CD8-positive, alpha-beta memory T cell (primary cell): ENCODE measurements at places on chromosomes 2 and 18.
A peak's percentile ranks its signal among the peaks of the same experiment; 100 is the strongest.

DNA sequence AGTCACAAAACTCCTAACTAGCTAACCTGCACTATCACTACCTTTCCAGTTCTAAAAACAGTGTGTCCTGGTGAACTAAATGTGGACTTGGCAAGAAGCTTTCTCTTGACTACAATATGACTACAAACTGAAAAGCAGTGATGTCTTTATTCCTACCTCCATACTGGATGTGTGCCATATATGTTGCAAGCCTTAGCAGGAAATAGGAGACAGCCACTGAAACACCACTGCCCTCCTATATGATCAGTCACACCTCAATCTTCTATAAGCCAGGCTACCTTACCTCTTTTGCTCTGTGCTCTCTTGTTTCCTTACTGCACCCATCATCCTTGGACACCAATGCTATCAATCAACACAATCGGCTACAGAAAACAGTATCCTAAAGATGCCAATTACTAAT, 34.1 kb downstream of the SS18 start:
- no peak for DNase-seq

DNA sequence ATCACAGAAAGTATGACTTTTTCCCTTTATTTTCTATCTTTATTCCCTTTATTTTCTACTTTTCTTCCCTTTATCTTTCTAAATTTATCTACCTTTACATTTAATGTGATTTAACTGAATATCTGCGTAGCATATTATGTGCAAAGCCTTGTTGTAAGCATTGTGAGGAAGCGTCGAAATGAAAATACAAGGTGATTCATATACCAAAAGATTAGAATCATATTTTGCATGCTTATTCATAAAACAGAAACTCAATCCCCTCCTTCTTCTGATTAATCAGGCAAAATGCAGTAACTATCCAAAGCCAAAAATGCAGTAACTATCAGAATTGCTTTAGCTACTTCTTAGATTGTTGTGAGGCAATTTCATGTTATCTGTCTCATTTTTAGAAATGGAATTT, 393.0 kb downstream of the CDH19 start:
- no peak for DNase-seq

DNA sequence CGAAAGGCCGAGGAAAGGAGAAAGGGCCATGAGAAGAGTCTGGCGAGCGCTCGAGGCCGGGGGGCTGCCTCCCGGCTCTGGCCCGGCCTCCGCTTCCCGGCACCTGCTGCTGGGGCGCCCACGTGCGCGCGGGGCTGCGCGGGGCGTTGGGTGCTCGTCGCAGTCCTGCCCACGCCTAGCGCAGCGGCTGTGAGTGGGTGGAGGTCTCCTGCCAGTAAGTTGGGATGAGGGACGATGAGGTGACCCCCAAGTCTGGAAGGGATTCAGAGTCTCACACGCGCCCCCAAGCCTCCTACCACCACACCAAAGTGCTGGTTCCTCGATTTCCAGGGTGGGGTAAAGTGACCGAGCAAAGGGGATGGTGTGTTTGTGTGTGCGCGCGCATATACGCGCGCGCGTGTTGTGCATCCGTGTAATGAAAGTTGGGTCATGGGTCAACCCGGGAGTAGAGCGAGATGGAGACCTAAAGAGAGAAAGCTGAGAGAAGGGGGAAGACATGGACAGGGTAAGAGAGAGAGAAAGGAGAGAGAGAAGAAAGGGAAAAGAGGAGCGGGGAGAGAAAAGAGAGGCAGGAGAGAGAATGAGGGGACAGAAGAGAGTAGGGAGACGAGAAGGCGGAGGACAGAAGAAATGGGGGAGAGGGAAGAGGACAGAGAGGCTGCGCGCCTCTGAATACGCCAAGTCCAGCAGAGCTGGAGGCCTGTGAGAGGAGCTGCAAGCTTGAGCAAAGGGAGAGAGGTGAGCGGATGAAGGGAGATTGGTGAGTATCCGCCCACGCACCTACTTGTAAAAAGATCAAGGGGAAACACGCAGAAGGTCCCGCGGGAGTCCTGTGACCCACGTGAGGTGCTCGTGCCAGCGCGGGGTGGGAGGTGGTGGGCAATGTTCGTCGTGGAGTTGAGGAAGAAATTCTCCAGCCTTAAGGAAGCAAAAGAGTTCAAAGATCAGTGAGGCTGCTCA, 1.7 kb upstream of the NETO1 start:
- DNase-seq, result no peak

- no peak for DNase-seq
Observed at GRCh38 chr2:159982270-159982669, 80.1 kb downstream of the PLA2R1 start.

DNA sequence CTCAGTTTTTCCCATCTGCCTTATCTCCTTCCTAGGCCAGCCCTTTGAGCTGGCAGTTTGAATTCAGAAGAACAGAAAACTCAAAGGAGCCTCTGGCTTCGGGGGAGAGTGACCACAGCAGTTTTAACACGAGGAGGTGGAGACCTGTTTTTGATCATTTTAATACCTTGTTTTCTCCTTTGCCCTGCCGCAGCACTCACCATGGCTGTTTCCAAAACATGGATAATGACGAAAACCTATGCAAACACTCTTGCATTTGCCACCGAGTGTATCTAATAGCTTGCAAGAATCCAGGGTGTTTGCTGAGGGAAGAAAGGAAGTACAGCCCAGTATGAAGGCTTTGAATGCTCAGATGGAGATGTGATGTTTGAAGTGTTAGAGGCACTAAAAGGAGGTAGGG, 167.1 kb downstream of the PRKCE start:
- DNase-seq, result no peak

DNA sequence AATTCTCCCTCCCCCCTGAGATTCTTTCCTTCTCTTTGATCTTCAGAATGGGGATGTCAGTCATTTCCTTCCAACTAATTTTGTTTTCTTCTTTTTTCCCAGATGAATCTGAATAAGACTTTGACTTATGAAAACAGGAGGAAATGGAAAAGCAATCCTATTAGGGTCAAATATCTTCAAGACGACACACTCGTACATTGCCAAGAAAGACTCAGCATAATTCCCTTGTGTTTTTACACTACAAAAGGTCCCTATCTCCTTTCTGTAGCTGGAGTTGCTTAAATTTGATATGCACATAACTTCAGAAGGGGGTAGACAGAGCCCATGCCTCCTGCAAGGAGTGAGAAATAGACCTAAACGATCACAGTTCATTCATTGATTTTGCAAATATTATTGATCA, 230.3 kb upstream of the RBBP8 start:
- no peak for DNase-seq

DNA sequence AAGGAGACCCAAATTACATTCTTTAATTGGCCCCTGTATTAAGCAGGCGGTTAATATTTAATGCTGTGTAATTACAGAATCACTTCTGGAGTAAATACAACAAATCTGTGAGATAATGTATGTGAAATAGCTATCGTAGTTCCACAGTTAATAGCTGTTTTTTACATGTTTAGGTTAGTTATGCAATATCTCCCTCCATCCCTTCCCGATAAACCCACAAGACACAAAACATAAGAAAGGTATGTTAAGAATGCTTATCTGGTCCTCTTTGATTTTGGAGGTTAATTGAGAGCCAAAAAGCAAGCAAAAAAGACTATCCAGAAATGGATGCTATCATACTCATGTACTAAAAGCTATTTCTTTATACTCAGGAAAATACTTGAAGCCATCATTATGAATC, 49.1 kb downstream of the ZNF638 start:
- DNase-seq, result no peak

DNA sequence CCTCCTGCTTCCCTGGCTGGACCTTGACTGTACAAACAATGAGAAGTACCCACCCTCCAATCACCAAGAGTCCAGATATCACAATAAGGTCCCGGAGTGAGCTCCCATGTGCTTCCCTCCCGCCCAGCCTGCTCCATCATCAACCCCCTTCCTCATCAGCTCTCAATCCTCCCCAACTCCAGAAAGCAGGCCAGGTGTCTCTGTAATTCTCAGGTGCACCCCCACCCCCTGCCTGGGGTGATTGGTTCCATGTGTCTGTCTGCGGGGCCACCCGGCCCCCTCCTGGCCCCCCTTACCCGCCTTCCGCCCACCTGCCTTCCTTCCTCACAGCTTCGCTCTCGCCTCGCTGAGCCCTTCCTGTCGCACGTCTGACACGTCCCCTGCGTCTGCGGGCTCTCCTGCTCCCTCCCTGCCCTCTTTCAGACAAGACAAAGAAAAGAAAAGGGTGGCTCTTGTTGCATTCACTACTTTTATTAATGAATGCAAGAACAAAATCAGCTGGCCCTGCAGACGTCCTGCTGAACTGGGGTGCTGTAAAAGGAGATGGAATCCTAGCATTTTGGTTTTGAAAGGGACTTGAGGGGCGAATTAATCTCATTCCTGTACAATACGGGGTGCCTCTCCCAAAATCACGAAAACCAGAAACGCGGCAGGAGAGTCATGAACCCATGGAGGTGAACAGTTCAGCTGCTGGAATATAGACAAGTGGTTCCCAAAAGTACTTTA, 26.5 kb upstream of the IGFBP2 start:
- DNase-seq, result peak; percentile 12

DNA sequence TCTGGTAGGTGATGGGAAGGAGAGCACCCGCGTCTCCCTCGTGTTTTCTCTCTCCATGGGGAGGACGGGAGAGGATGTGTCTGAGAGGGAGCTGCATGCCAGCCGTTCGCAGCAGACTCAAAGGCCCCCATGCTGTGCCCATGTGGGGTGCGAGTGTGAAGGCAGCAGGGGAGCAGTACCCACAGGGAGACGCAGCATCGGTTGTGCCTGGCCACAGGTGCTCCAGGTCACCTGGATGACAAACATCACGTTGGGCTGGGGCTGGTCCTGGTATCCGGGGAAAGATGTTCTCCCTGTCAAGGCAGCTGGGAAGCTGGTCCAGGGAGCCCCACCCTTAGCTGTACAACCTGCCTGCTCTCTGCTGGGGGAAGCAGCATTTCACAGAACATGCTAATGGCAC, 119.5 kb upstream of the SALL3 start:
- no peak for DNase-seq

DNA sequence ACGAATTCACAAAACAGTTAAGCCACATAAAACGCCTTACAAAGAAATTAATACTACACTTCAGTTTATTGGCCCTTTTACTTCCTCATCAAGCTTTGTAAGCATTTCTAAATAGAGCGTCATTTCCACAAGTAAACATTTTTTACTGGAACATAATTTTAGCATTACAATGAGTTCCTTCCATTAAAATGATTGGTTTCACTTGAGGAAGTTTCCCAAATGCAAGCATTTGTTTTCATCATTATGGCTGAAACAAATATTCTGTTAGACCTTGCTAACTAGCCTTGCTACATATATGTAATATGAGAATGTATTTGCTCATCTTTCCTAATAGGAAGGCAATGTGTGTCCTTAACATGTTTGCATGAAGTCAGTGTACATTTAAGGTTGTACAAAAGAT, 579.1 kb downstream of the IRS1 start:
- DNase-seq, result no peak

DNA sequence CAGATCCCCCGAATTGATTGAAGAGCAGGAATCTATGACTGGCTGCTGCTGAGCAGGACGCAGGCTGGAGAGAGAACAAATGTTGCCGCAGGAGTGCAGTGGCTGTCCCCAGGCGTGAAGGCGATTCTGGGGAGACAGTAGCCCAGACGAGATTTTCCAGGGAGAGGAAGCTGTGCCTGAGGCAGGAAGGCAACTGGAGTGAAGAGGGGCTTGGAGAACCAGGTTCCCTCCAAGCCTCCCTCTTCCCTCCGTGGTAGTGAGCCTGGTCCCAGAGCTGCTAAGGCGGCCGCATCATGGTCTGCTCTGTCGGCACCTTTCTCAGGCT, 1.3 kb upstream of the NPPC start:
- DNase-seq, result no peak

DNA sequence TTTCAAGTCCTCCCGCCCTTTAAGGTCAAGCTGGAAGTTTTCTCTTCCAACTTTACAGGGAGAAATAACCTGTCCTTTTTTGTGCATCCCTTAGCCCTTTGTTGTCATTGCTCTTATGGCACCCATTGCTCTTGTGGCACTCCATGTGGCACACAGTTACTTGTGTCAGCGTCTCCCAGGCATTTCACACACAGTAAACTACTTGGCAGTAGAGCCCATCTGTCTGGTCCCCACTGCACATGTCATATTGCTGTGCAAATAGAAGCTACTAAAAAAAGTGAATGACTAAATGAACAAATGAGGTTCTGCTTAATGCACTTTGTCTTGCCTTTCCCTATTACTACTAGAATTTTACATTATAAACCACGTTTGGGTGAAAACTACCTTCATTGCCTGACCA, 149.3 kb downstream of the EML6 start:
- no peak for DNase-seq

- no peak for DNase-seq
Observed at GRCh38 chr2:214019229-214019972, 391.5 kb upstream of the VWC2L start.

GRCh38 chr18:76491776-76492668, 3.0 kb downstream of the ZNF516 start:
- no peak for DNase-seq

DNA sequence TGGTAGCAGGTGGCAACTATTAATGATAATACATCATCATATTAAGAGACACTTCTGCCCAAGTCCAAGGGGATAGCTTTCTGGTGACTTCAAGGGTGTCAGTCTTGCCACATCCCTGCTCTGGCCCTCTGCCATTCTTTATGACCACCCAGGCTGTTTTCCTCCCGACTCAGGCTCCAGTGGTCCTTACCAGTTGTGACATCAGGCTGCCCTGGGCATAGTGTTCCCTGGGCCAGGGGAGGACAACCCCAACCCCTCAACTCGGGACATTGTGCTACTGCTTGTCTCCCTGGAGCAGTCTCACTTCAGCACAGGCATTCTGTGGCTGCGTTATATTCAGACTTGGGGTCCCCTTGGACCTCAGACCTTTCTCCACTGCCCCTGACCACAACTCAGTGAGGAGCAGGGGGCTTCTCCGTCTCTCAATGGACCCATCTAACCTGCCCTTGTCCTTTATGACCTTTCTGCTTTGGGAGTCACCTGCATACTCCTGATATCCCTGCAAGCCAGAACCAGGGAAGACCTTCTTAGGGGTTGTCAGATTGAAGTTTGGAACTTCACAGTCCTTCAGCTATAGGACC, 12.8 kb downstream of the DNAJB2 start:
- DNase-seq, result no peak

GRCh38 chr2:109456776-109457175, 157.0 kb downstream of the SEPTIN10 start:
- DNase-seq, result no peak

DNA sequence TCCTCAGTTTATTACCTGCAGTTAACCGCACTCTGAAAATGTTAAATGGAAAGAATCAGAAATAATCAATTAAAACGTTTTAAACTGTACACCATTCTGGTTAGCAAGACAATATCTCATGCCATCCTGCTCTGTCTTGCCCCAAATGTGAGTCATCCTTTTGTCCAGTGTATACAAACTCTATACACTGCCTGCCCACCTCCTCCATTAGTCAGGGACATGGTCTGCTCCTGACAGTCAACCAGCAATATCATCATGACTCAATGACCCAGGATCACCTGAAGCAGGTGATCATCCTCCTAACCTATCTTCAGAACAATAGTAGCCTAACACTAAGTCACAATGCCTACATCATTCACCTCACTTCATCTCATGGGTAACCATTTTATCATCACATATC, 214.7 kb downstream of the KCNH7 start:
- no peak for DNase-seq

GRCh38 chr2:119086327-119086726, 72.2 kb downstream of the C1QL2 start:
- no peak for DNase-seq
